ENCODE measurements at places on chromosomes 13 and 19.

DNA sequence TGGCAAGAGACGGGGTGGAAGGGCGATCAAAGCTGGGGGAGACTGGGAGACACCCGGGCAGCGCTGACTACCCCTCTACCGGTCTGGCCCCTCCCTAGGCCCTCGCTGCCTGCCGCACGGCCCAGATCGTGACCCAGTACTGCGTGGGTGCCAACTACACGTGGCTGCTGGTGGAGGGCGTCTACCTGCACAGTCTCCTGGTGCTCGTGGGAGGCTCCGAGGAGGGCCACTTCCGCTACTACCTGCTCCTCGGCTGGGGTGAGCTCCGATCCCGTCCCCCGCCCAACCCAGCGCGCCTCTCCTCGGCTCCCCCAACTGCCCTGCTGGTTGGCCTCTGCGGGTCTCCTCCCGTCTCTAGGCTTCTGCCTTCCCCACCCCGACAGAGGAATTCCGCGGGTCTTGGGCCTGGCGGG is 8.8 kb downstream of the GIPR start:
- DNase-seq, result no peak

DNA sequence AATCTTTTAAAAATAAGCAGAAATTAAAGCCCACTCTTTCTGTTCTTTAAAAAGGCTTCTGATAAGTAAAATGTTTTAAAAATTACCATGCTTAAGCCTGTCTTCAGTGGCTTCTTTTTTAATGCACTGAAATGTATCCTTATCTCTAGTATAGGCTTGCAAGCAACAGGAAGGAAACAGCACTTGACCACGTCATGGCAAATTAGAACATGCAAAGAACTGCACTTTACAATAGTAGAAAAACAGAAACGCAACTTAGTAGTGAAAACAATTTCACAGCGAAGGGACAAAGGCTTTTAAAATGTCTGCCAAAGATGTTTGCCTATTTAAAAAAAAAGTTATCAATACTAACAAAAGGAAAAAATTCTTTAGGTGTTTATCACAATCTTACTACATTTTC is 36.3 kb downstream of the ELF1 start:
- no peak for DNase-seq

DNA sequence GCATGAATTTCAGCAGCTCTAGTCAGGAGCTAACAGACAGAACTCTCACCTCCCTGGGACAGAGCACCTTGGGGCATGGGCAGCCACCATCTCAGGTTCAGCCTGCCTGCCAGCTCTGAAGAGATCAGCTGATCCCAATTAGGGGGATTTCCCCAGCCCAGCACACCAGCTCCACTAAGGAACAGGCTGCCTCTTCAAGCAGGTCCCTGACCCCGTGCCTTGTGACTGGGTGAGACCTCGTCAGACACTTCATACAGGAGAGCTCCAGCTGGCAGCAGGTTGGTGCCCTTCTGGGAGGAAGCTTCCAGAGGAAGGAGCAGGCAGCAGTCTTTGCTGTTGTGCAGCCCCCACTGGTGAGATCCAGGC is 84.5 kb upstream of the UFM1 start:
- DNase-seq, result no peak

- no peak for DNase-seq
These were observed 12.3 kb downstream of the ATP7B start for GRCh38 chr13:51998723-51999509.

DNA sequence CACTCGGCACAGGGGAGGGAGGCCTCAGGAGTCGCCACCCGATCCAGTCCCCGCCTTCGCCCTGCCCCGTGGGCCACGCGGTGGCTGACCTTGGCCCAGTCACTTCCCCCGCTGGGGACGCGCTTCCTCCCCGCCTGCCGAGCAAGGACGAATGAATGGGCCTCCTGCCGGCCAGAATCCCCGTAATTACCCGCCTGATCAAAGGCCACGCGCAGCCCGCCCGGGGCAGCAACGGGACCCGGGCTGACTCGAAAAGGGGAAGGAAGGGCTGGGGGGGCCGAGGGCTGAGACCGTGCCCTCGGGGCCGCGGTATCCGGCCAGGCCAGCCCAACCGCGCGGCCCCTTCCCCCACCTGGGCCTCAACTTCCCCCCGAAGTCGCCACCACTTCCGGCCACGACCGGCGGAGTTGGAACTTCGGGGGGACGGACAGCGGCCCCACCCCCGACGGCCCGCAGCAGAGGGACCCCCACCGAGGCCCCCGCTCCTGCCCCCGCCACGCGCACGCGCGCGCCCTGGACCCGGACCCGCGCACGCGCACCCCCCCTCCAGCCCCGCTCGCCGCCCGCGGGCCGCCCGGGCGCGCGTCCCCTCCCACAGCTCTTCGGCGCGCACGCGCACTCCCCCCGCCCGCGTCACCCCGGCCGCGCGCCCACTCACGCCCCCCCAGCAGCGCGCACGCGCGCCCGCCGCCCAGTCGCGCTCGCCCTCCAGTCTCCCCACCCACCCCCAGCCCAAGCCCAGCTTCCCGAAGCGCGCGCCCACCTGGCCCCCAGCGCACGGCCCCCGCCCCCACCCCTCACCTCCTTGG is 520 bp downstream of the ZNF787 start:
- DNase-seq, result no peak

DNA sequence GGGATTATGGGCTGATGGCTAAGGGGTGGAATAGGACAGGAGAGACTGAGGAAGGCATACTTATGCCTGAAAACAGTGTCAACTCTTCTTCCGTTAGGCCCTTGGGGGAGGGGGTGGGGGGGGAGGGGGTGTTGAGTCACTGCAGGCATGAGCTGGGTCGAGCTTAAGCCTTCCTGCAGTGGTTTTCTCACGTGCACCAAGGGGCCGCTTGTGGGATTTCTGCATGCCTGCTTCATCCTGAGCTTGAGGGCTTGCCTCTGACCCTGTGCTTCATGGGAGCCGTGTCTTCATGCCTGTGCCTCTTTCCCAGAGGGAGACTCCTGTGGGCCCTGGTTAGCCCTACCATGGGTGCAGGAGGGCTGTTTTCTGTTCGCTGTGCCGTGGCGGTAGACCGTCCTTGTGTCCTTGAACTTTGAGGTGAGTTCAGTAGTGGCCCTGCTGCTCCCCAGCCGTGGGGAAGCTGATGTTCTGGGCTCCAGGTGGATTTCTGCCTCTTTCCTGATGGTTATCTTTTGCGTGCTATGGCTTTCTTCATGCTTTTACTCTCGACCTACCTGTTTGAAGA is 186.1 kb downstream of the PCCA start:
- no peak for DNase-seq

GRCh38 chr13:64633948-64634347 is 2596.2 kb downstream of the PCDH9 start:
- DNase-seq, result no peak

DNA sequence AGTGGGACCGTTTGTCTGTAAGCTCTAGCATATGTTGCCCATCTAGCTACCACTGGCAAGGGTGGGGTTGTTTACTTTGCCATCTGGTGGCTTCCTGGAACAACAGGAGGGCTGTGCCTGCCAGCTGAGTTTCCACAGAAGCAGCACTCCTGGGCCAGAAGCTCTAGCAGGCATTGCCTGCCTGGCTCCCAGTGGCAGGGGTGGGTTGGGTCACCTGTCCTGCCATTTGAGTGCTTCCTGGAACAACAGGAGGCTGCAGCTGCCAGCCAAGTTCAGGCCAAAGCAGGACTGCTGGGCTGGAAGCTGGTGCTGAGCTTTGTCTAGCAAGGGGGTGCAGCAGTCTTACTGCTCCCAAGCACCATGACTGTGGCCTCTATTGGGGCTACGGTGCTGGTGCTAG is 239.7 kb downstream of the MTUS2 start:
- DNase-seq, result no peak

GRCh38 chr19:2244486-2244885 is 4.6 kb upstream of the AMH start:
- no peak for DNase-seq

GRCh38 chr13:40230833-40231266 is 435.6 kb downstream of the FOXO1 start:
- DNase-seq, result no peak

DNA sequence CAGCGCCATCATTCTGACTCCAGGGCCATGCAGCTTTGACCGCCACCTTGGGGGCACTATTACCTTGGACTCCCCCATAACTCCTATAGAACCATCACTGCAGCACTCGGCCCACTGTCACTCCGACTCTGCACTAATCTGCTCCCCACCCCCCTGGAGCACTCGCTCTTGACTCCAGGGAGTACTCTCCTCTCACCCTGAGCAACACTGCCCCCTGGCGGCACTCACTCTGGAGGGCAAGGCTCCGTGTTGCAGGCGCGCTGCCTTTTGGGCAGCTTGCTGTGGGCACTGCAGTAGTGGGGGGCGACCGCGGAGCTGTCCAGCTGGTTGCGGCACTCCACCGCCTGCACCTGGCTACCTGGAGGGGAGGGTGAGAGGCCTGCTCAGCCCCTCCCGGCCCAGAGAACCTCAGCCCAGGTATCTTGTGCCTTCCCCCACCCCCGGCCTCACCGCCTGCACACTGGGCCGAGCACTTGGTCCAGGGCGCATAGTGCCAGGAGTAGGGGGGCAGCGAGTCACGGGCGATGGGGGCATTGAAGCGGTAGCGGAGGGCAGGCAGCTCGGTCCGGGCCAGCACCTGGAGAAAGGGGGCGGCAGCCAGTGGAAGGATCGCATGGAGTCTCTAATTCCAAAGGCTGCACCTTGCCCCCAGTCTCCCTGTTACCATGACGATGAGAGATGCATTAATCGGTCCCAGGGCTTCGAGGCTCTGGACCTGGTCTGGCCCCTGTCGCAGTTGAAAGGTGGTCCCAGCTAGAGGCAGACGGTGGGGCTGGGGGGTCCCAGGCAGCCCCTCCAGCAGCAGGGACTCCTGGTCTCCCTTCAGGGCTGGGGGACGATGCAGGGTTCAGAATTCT is 8.9 kb upstream of the MYO1F start:
- DNase-seq, result no peak

GRCh38 chr13:111304603-111305289 is 15.7 kb upstream of the TEX29 start:
- no peak for DNase-seq

- DNase-seq, result no peak
These were observed 4.6 kb downstream of the PIK3R2 start for GRCh38 chr19:18157465-18158063.

- DNase-seq, result no peak
These were observed 62.2 kb downstream of the PEG3 start for GRCh38 chr19:56778351-56778750.

GRCh38 chr19:29843180-29844051 is 31.6 kb downstream of the CCNE1 start:
- DNase-seq, result no peak

- DNase-seq, result no peak
These were observed 1.4 kb downstream of the PLPP2 start for GRCh38 chr19:289651-290371.

GRCh38 chr13:44431150-44431549 is 57.5 kb downstream of the SERP2 start:
- DNase-seq, result no peak

- no peak for DNase-seq
These were observed 638 bp downstream of the USPL1 start for GRCh38 chr13:30618186-30618929.

GRCh38 chr13:73329355-73329754 is 270.6 kb downstream of the KLF5 start:
- DNase-seq, result no peak

DNA sequence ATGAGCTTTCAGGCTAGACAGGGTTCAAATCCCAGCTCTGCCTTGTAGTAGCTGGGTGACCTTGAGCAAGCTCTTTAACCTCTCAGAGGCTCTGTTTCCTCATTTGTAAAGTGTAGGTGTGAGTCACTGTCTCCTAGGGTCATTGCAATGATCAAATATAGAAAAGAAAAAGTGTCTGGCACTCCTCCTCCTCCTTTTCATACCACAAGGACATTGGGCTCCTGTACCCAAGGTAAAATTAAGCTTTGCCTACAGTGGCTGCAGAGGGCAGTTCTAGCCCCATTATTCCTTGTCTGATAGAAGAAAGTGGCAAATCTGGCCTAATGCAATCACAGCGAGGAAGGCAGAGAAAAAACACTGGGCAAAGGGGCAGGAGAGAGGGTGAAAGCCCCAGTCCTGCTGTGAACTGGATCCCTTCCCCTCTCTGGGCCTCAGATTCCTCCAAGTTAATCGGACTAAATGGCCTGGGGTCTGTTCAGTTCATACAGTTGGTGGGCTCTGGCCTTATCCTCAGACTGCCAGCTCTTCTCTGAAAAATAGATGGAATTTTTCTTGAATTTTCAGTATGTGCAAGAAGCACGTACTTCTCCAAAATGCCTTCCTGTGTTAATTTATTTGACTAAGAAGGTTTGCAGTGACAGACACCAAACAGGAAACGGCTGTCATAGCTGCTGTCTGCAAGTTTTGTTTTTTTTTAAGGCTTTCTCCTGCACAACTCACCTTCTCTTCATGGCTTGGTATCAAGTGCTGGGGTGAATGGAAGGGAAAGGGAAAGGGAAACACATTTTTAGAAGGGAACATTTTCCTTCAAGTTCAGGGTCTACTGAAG is 35.3 kb downstream of the RGCC start:
- no peak for DNase-seq

DNA sequence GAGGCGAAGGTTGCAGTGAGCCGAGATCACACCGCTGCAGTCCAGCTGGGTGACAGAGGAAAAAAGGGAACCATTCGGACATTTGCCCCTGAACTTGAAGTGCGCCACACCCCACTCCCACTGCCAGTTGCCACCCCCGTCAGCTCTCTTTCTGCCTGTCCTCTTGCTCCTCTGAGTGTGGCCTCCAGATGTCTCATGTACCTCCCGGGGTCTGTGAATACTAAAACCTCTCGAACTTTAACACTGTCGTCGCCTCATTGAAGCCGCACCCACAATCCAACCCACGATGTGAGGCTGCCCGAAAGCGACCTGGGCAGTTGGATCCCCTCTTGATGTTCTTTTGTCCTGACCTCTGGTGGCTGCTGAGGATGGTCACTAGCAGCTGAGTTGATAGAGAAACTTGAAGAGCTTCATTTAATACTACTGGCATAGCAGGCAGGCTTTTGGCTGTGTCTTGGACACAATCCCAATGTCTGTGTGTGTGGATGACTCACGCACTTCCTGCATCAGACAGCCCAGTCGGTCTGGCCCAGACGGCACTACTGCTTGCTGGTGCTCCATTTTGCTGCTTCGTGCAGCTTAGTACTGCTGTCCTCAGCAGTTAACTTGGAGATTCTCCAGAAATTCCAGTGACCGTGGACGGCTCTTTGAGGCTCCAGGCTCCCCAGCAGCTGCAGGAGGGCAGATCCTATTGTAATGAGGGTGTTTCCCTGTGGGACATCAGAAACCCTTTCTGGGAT is 4.2 kb downstream of the FPR3 start:
- DNase-seq, result no peak

GRCh38 chr13:49652355-49653305 is 24.3 kb downstream of the ARL11 start:
- no peak for DNase-seq

All from Panc1 (cell line).